ENCODE measurements at places on chromosomes 6 and 20.

DNA sequence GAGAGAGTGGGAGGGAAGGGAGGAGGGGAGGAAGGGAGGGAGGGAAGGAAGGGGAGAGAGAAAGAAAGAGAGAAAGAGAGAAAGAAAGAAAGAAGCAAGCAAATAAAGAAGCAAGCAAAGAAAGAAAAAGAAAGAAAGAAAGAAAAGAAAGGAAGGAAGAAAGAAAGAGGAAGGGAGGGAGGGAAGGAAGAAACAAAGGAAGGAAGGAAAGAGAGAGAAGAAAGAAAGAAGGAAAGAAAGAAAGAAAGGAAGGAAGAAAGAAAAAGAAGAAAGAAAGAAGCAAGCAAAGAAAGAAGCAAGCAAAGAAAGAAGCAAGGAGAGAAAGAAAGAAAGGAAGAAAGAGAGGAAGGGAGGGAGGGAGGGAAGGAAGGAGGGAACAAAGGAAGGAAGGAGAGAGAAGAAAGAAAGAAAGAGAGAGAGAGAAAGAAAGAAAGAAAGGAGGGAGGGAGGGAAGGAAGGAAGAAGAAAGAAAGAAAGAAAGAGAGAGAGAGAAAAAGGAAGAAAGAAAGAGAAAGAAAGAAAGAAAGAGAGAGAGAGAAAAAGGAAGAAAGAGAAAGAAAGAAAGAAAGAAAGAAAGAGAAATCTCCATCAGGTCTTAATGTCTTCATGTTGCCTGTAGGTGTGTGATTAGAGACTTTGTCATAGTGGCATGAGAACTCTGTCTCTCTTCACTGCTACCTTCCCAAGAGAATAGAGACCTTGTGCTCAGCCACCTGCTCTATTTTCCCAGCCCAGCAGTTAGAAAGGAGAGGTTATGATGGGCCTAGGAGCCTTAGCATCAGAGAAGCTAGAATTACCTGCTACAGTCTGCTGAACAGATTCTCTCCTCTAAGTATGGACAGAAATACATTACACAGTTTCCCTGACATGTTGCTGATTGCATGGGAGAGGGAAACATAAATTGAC lies 5.0 kb downstream of the SEMG1 start:
- no peak for DNase-seq

DNA sequence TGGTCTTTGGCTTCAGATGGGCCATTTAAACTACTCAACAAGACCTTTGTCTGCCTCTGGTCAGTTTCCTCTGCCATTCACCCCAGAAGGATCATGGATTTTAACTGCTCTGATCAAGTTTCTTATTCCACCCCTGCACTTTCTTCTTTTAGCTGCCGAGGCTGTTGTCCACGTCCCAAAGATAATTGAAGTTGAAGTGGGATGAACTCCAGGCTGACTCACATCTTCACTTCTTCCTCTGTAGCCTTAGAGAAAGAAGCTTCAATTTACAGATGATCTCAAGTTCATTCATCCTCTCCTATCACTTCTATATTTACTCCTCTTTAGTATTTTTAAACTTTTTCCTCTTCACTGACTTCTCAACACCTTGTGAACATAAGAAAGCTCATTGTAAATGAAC lies 651.6 kb downstream of the UTRN start:
- DNase-seq, result no peak

GRCh38 chr6:157035546-157035945 lies 258.4 kb downstream of the ARID1B start:
- DNase-seq, result no peak

DNA sequence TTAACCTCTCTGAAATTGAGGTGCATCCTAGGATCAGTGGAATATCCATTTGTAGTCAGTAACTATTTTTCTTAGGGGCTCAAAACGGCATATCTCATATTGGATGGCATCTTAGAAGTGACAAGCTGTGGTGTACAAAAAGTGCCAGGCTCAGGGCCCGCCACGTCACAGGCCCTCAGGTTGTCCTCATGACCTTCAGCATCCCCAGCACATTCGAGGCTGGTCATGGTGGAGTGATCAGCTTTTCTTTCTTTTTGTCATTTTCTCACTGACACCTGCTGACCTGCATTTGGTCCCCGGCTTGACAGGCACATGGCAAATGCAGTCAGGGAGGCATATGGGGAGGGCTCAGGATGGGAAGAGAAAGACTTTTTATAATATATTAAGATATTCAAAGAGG lies 7.1 kb upstream of the E2F1 start:
- no peak for DNase-seq

GRCh38 chr20:5991623-5992441 lies 41.4 kb downstream of the MCM8 start:
- DNase-seq, result no peak
